HCEC 1CT (cell line): ENCODE measurements at places on chromosomes 2 and 18.

DNA sequence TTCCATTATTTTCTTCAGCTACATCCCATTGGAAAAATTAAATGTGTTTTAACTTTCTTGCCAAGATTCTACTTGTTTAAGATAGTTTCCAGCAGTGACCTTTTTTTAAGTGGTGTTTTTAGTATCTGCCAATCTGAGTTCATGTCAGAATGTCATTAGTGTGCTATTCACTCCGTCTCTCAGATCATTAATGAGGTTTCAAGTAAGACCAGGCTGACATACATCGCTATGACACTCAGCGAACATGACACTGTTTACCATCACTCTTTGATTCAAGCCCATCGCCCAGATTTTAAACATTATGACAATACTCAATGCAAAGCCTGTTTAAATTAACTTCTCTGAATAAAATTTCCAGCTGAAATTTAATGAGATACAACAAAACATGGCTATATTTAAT, 272.0 kb upstream of the KYNU start:
- DNase-seq, result no peak

GRCh38 chr2:38571193-38571592, 31.5 kb downstream of the HNRNPLL start:
- no peak for DNase-seq

- peak; percentile 42 for DNase-seq
These were observed 9.4 kb upstream of the SOCS6 start for GRCh38 chr18:70279470-70279869.

DNA sequence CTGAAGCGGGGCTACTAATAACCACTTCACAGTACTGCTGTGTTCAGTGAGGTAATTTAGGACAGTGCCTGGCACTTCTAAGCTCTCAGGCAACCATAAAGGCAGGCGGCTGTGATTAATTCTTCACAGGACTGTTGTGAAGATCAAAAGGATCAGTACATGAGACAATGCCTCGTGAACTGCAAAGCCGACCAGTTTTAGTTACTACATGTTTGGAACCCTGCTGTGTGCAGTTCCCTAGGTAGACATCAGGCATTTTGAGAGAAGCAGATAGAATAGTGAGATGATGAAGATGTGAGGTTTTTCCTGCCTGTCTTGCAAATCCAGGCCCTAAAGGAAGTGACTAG, 19.1 kb downstream of the EFHD1 start:
- DNase-seq, result no peak

- DNase-seq, result no peak
These were observed 841.4 kb upstream of the VRK2 start for GRCh38 chr2:57205241-57205640.

DNA sequence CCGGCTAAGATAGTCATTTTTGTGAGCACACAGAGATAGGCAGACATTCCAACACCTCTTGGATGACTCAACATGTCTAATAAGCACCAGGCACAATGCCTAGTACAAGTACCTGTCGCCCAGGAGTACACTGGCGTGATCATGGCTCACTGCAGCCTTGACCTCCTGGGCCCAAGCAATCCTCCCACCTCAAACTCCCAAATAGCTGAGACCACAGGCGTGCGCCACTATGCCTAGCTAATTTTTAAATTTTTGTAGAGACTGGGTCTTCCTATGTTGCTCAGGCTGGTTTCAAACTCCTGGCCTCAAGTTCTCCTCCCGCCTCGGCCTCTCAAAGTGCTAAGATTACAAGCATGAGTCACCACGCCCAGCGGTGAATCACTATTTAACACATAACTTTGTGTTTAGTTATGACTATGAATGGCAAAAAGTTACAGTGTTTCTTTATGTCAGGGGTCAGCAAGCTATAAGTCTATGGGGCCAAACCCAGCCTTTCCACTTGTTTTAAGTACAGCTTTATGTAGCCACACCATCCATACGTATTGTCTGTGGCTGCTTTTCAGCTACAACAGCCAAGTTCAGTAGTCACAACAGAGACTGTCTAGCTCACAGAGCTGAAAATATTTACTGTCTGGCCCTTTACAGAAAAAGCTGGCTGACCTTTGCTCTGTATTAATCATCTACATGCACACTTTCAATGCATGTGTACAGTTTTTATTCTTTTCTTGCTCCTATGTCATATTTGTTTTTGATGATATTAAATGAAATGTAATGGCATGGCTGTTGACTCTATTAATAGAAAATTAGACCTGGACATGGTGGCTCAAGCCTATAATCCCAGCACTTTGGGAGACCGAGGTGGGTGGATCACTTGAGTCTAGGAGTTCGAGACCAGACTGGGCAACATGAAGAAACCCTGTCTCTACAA, 18.7 kb downstream of the ORC2 start:
- DNase-seq, result peak; percentile 92

GRCh38 chr2:212843409-212844199, 305.0 kb upstream of the ERBB4 start:
- peak; percentile 94 for DNase-seq

DNA sequence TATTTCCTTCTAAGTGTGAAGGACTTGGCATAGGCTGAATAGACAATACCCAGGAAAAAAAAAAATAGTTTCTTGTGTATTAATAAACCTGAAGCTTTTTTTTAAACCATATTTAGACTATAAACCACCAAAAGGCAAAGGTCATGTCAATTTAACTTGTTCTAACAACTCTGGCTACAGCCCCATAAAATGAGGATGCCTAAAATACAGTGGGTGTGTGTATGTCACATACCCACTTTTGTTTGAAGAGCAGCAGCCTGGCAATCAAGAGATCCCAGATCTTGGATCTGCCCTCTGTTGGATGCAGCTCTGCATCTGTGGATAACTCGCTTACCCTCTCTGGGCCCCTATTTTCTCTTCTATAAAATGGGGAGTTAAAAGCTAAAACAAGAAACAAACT, 65.4 kb downstream of the SATB2 start:
- DNase-seq, result no peak

- DNase-seq, result peak; percentile 60
These were observed 21.7 kb upstream of the CTAGE1 start for GRCh38 chr18:22439447-22439846.

DNA sequence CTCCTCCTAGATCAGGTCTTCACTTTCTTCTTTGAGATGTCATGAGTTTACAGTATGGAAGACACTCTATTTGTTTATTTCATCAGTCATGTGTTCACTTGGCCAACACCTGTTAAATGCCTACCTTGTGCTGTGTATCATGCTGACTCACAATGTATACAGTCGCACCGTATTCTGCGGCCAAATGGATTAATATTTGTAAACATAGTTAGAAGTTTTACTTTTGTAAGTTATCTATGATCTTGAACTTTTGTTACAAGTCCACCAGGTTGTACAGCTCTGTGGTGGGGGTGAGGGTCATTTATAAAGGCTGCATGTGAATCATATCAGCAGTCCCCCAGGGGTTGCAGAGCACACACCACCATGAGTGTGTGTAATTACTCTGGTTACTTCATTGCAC, 408.7 kb upstream of the NRP2 start:
- no peak for DNase-seq

- DNase-seq, result no peak
These were observed 118.5 kb downstream of the FBXO15 start for GRCh38 chr18:74029161-74029560.

DNA sequence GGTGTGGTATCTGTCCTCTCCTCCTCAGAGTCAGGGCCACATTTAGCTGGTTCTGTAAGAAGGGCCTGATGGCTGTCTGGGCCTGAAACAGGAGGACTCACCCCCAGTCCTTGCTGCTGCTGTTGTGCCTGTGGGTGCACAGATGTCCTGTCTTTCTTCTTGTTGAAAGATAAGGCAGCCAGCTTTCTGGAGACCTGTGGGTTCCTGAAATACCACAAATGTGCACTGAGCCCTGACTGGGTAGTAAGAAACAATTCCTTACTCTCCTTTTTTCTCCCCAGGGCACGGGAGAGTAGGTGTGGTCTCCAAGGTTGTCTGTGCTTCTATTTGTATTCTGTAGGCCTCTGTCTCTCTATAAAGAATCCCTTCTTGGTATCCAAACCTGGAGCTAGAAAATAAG, 96.2 kb upstream of the DLX2 start:
- DNase-seq, result no peak

DNA sequence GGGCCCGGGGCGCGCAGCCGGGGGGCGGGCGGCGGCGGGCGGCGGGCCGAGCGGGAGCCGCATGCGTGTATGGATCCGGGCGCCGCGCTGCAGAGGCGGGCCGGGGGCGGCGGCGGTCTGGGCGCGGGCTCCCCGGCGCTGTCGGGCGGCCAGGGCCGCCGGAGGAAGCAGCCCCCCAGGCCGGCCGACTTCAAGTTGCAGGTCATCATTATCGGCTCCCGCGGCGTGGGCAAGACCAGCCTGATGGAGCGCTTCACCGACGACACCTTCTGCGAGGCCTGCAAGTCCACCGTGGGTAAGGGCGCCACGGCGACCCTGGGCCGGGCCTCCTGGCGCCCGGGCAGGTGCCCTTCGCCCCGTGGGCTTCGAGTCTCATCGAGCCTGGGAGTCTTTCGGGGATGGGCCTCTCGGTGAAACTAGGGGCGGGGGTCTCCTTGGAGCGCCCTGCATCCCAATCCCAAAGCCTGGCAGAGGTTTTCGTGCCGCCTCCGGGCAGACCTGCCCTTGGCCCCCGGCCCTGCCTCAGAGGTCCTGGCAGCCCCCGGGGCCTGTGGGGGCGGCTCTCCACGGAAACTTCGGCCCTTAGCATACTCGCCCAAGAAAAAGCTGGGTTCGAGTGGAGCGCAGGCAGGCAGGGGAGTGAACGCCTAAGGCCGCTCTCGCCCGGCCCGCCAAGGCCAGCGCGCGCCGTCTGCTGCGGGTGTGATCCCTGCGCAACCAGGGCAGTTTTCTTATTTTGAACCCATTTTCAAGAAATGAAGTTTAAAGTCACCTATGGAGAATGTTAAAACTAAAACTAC, 622 bp downstream of the RAB12 start:
- peak; percentile 16 for DNase-seq

- no peak for DNase-seq
These were observed 239.9 kb downstream of the PAX3 start for GRCh38 chr2:222058819-222059445.

DNA sequence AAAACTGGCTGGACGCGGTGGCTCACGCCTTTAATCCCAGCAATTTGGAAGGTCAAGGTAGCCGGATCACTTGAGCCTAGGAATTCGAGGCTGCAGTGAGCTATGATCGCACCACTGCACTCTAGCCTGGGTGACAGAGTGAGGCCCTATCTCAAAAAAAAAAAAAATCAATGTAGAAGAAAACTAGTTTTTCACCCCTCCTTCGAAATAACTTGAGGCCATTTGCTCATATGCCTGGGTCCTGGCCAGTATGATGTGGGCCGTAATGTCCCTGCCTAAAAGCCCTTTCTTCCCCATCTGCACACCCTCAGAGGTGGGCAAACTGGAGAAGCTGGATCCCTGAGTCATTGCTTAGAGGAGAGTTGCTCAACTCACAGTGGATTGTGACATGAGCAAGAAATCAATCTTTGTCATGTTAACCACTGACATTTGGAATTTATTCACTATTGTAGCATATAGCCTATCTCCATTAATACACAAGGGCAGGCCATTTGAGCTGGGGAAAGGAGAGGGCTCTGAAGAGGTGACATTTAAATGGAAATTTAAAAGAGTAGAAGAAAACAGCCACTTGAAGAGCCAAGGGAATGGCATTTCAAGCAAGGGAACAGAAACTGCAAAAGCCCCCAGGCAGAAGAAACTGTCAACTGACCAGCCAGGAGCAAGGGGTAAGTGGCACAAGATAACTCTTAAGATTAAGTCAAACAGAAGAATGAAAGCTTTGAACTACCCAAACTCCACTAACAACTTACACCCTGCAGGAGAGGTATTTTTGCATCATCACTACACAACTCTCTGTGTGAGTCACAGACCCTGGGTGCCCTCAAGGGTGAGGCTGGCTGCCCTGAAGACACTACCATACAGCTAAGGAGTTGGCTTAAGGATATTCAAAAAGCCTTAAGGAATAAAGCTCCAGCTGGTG, 7.6 kb upstream of the METTL21A start:
- DNase-seq, result peak; percentile 66

DNA sequence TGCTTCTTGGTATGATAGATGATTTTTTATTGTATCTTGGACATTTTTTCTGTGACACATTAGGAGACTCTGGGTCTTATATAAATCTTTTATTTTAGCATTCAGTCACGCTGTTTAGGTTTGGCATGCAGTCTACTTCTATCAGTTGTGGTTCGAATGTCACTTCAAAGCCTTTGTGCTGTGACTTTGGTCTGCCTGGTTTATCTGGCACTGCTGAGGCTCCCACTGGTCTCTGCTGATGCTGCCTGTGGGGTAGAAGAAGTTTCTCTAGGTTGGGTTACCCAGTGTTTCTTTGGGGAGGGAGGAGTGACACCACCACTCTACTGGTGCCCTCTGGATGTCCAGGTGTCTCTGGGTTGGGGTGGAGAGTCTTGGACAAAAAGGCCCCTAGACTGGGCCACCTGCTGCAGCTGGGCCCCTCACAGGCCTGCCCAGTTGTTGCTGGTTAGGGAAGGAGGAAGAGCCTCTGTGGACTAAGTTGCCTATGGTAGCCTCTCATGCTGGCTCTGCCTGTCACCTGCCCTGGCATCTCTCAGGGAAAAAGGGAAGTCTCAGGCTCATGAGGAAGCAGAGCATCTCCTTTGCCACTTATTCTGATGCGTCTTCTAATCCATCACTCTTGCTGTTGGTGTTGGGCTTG, 115.4 kb upstream of the HS6ST1 start:
- no peak for DNase-seq

DNA sequence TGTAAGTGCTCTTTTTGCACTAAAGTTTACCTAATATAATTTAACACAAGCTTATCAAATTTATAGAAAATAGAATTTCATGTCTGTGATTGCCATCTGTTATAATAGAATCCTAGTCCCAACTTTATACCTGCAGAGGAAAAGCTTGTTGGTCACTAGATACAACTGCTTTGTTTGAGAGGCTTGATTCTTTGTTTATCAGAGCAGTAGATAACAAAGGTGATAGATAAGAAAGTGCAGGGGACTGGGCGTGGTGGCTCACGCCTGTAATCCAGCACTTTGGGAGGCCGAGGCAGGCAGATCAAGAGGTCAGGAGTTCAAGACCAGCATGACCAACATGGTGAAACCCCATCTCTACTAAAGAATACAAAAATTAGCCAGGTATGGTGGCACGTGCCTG, 528.0 kb downstream of the STK39 start:
- DNase-seq, result no peak

GRCh38 chr2:63434024-63435001, 154.0 kb downstream of the WDPCP start:
- DNase-seq, result no peak

DNA sequence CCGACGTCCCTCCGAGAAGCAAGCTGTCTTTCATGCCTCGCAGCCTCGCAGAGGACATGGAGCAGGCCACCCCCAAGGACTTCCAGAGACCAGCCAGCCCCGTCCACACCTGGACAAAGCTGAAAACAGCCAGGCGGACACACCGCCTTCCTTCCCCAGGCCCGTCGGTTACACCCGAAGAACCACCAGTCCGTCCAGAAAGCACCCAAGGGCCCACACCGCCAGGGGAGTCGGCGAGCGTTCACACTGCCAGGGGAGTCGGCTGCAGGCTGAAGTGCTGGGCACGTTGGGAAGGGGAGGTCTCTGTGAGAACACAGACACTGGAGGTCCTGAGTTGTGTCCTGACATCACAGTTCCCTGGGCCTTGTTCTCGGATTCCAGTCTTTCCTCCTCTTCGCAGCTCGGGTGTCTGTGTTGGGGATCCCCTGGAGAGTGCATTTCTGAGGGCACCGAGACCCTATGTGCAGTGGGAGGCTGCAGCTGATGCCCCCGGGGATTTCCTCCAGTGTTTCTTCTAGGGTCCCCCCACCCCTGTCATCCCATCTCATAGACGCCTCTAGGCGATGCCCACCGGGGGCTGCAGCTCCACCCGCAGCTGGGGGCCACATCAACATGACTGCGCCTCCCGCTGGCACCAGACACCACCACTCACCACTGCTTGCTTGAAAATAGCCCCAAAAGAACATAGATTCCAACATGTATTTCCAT, 344.4 kb upstream of the SALL3 start:
- DNase-seq, result no peak

GRCh38 chr2:152034257-152034801, 64.5 kb downstream of the CACNB4 start:
- DNase-seq, result no peak
